ENCODE measurements at places on chromosomes 4 and X.

- no peak for DNase-seq
These were observed 14.8 kb downstream of the CYTL1 start for GRCh38 chr4:5004496-5004895.

DNA sequence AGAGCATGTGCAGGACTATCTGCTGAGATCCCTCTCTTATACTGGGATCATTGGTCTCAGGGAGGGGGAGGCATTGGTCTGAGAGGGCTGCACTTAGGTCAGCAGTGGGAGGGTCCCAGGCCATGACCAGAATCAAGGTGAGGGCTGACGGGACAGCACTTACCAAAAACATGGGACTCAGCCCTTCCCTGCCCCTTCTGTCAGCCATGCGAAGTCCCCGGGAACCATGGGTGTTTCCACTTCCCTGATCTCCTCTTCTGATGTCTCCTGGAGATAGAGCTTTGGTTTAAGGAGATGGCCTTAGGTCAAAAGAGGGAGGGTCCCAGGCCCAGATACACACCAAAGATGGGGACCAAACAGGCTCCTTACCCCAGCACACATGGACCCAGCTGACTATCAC is 12.9 kb upstream of the HSFX1 start:
- DNase-seq = no peak

- DNase-seq = no peak
These were observed 186.2 kb downstream of the LARP7 start for GRCh38 chr4:112823156-112823555.

GRCh38 chr4:64895031-64895430 is 485.8 kb upstream of the TECRL start:
- DNase-seq = no peak

DNA sequence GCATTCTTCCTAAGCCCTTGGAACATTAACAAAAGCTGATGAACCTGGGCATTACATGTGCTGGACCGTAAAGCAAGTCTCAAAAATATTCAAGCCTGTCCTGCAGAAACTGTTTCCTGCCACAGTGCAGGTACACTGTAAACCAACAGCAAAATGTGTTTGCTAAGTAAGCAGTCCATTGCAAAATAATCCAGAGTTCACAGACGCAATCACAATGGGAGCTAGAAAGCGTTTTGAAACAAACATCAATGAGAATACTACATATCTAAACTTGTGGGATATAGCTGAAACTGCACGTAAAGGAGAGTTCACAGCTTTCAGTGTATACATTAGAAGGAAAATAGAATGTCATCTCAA is 61.6 kb downstream of the RGS12 start:
- DNase-seq = no peak

GRCh38 chr4:16438986-16439385 is 212.7 kb upstream of the TAPT1 start:
- DNase-seq = no peak

DNA sequence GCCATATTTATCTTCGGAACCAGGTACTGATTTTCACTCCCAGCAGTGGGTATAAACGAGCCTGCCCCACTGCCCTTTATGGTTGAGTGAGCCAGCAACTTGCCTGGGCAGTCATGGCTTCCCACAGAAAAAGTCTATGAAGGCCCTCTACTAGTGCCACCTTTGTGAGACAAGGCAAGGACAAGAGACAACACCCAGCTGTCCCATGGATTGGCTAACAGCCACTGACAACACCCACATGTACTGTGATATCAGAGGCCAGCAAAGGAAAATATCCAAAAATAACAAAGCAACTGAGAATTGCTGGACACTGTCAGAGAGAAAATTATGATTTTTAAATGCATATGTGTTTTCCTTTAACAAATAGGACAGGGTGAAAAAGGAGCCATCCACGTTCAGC is 248.4 kb upstream of the TTC29 start:
- DNase-seq = no peak

DNA sequence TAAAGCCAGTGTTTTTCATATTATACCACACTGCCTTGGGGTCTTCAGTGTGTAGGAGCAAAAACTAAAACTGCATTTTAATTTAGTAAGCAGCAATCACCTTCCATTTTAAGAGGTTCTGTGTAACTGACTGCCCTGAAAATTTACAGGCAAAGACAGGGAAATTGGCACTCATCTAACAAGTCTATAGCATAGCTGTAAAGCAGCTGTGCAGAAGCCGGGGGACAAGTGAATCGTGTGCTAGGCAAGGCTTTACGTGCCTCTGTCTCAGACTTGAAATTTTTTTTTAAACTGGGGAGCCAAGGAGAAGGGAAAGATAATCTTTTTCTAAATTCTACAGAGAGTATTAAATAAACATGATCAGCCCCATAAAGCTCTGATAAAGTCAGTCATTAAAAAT is 39.7 kb downstream of the TSPAN5 start:
- DNase-seq = no peak

DNA sequence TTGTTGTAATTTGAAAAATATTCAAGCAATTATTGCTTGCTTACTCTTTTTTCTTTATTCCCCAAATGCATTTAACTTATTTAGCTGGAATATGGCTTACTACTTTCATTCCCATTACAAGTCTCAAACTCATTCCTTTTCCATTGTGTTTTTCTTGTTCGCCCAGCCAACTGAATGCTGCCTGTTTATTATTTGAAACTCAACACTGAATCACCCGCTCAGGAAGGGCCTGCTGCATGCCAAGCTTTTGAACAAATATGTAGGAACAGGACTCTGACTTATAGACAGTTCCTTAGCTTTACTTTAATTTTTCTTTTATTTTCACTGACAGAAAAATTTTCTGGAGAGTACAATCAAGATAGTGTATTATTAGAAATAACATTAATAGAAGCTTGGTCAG is 12.9 kb downstream of the PCDH18 start:
- DNase-seq = no peak

DNA sequence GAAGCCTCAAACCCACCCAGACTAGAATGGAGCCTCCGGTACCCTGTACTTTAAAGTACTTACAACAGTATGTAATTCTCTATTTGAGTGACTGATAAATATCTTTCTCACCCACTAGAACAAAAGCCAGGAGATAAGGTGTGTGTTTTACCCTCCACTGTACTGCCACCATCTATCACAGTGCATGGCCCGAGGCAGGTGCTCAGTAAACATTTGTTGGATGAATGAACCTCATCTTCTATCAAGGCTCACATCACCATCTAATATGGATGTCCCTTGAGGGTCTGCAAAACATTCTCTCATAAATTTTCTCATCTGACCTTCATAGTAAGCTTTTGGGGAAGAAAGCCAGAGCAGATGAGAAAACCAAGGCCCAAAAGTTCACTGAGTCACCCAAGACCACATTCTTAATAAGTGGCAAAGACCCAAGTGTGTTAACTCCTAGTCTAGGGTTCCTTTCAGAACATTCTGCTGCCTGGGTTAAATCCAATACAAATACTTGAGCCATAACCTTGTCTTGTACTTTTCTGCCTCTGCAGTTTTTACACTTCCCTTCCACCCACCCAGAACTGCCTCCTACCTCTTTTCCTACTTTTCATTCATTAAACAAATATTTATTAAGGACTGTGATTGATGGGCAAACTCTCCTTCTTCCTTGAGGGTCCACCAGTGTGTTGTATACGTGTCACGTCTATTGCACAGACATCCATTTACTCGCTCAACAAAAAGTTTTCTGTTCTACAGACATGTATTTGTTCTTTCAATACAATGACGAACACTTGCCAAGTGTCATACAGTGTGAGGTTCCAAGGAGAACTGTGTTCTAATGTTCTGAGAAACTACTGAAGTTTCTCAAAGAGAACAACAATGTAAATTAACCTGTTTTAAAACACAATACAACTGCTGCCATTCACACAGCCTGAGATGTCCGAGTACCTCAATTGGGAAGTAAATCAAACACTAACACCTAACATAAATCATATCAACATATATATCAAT is 35.7 kb downstream of the APBB2 start:
- no peak for DNase-seq

Measured in GM04504 (cell line).